ENCODE measurements at places on chromosomes 5 and 9.

- DNase-seq, result no peak
Observed at GRCh38 chr5:109161914-109162683, 247.7 kb downstream of the PJA2 start.

DNA sequence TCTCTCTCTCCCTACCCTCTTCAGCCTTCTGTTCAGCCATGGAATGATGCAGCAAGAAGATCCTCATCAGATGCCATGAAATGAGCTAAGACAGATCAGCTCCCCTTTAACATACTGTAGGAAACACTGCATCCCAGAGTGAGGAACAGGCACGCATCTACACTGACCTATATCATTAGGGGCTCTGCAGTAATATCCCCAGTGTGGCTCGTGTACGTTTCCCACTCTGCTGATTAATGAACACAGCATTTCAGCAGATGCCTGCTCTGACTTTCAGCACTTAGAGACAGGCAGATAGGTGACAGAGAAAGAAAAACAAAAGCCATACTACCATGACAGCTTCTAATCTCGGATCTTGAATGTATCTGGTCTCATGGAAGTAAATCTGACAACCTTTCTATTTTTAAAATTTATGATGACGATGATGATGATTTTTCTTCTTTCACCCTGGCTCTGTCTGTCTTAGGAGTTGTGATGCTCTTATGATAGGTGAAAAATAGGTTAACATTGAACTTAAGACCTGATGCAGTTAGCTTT is 750.3 kb downstream of the CDH12 start:
- DNase-seq, result no peak

GRCh38 chr5:219460-219863 is 1.3 kb downstream of the SDHA start:
- DNase-seq, result peak; percentile 35

- DNase-seq, result no peak
Observed at GRCh38 chr5:68053202-68053601, 162.4 kb upstream of the PIK3R1 start.

GRCh38 chr9:35538361-35539234 is 48.7 kb downstream of the RUSC2 start:
- no peak for DNase-seq

DNA sequence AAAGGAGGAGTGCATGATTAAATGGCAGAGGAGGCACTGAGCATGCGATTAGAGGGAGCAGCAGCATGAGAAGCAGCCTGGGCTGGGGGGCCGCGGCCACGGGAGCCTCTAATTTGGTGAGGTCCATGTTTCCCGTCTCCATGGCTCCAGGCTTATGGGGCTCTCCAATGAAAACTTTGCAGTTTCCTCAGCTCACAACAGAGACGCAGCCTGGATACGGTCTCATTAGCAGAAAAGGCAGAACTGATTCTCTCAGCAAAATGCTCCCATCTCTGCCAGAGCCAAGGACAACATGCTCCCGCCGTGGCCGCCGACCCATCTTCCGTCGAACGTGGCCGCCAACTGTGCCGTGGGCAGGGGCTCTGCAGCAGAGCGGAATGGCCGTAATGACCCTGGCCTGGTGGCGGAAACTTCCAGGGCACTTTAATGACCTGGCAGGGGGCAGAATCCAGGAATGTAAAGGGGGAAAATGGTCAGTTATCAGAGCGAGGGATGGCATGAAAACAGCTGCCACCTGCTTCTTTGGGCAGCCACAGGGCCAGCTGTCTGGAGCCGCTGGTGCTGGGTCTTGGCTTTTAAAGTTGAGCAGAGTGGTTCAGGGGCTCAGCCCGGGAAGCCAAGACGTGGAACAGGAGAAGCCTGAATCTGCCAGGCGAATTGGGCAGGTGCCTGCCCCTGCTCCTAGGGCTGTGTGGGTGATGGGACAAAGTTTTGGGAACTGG is 76.5 kb downstream of the COL5A1 start:
- no peak for DNase-seq

DNA sequence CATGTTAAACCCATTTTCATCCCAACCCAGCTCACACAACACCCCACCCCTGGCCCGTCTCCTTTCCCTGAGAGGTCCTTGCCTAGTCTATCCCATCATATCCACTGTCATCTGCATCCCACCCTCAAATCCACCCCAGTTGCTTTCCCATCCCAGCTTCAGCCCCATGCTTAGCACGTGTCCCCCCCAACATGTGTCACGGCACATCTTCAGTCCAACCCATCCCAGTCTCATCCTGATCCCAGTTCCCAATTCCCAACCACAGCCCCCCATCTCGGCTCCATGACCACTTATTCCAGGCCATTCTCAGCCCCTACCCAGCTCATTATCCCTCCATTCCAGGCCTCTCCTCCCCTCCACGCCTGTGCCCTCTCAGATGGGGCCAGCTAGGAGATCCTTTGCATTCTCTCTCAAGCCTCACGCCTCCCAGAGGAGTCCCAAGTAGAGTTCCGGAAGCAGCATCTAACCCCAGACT is 605 bp upstream of the DBN1 start:
- DNase-seq, result no peak

- no peak for DNase-seq
Observed at GRCh38 chr9:134832471-134832870, 48.1 kb upstream of the FCN2 start.

DNA sequence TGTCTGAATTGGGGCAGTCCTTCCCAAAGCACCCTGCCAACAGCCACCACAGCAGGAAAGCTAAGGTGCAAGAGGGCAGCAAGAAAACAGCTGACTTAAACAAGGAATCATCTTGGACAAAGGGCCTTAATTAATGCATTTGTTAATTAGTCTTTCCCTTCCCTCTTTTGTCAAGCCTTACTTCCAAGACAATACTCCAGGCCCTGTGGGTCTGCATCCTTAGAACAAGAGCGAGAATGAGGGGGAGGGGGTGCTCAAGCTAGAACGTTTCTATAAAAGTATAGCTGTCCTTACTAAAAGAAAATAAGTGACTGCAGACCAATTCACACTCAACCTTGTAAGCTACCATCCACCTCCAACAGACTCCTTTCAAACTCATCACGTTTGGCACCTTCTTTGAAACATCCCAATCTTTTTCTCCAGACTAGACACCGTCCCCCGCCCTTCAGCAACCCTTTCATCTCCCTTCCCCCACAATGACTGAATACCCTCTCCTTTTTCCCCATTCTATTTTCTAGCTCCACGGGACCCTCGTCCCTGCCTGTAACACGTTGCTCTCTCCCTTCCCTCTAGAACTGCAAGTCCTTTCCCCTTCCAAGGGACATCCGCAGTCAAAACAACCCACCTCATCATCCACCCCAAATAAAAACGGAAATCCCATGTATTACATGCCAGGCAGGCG is 85.7 kb upstream of the RNF38 start:
- peak; percentile 10 for DNase-seq

DNA sequence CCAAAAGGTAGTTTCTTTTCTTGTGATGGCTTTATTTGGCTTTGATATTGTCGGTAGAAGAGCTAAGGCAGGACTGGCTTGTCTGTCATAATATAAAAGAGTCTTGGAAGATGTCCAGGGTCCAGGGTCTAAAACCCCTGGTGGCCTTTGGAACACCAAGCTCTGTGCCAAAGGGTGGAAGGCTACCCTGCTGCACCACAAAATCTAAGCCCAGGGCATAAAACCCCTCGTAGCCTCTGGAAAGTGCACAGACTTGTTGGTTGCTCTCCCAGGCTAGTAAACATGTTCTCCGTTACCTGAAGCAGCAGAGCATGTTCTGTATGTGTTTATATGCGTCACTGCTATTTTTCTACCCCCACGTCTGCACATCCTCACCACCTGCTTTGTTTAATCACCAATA is 75.5 kb downstream of the OSTF1 start:
- no peak for DNase-seq

DNA sequence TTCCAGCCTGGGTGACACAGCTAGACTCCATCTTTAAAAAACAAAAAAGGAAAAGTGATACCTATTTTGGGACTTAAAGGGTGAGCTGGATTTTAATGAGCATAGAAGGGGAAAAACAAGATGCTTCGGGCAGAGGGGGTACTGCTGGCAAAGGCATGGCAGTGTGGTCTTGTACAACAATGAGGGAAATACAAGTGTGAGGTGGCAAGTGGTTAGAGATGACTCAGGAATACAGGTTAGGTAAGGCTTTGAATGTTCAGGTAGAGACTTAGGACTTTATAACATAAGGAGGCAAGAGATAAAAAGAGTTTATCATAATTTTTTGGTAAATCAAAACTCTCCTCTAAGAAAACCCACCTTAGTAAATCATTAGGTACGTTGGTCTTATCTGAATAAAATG is 132.9 kb downstream of the FBN2 start:
- DNase-seq, result no peak

DNA sequence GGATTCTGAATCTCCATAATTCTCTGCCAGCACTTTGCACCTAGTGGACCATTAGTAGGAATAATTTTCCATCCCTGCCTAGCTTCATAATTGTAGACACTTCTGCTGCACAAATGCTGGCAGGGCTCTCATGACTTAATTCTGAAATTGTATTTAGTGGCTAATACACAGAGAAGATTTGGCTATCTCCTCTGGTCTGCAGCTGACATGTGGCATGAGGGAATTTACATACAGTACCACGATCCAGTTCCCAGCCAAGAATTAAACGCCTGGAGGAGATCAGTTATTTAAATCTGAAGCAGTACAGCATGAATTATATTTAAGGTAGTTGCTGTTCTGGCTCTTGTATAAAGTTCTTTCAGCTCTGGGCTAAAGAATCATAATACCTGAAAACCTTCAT is 46.5 kb downstream of the IQGAP2 start:
- peak; percentile 5 for DNase-seq

- DNase-seq, result no peak
Observed at GRCh38 chr9:124802426-124802825, 25.5 kb downstream of the OLFML2A start.

- no peak for DNase-seq
Observed at GRCh38 chr9:14403081-14403480, 89.1 kb upstream of the NFIB start.

- DNase-seq, result no peak
Observed at GRCh38 chr5:121182788-121183490, 668.7 kb upstream of the FTMT start.

DNA sequence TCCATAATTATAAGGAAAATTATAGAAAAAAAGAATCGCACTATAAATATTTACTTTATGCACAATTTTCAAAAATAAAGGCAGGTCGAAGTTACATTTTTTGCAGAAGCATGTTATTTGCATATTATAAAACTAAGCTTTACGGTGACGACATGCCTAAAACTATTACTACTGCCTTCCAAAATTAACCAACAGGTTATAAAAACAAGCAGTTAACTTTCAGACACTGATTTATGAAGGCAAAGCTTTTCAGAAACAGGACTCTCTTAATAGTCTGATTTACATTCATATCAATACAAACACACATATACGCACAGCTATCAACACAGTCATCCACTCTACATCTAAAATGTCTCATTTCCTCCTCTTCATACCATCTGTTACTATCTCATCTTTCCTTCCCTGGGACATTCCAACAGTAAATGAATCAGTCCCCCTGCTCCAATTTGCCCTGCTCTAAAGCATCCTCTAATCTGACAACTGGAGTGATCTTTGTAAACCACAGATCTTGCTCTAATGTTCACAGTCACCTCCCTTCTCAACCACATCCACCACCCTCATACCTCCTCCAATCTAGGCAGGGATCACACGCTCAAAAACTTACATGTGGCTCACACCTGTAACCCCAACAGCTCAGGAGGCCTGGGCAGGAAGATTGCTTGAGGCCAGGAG is 21.6 kb downstream of the FBXW11 start:
- no peak for DNase-seq
